HCEC 1CT (cell line): ENCODE measurements at places on chromosomes 7 and 10.

- DNase-seq, result no peak
Measured at GRCh38 chr7:149785402-149785801, 12.0 kb upstream of the ZNF467 start.

DNA sequence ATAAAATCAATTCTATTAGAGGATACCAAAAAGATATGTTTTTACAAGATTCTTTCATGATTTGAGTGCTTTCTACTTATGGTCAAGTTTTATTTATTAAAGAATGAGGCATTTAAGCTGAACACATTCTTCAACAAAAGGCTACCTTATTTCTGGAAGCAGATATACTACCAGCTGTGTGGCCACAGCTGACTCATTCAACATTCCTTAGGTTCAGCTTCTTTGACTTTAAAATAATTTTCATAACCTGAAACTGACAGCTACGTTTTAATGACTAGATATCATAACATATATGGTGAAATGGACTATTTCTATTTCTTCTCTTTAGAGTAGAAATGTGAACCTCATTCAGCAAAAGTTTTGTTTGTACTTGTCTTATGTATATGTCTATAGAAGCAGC lies 414.2 kb upstream of the SEMA3C start:
- DNase-seq, result peak; percentile 71

GRCh38 chr7:47185170-47185569 lies 396.7 kb downstream of the TNS3 start:
- no peak for DNase-seq

- no peak for DNase-seq
Measured at GRCh38 chr10:131092876-131093275, 218.6 kb downstream of the TCERG1L start.

DNA sequence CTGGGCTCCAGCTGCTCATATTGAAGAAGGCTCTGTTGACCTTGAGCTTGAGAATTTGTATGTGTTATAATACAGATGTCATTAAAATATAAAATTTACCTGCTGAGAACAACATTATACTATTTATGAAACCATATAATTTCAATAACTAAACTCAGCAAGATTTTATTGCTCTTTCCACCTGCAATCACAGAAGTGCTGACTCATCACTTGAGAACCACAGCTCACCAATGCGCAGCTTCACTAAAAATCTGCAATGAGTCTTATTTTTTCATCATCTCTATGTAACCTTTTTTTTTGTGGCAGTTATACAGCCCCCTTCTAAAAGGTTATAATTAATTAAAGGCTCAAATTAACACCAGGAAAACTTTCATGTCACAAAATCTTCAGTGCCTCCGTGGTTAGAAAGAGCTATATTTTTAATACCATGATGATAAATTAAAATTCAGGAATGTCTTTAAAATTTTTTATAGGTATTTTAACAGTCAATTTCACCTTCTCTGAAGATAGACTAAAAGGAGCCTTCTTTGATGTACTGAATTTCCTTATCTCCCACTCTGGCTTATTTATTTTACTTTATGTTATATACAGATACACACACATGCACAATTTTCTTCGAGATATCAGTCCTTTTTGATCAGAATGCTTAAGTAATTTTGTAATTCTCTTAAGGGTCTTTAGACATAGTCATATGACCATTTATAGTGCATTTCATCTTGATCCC lies 102.7 kb downstream of the EVX1 start:
- DNase-seq, result no peak

DNA sequence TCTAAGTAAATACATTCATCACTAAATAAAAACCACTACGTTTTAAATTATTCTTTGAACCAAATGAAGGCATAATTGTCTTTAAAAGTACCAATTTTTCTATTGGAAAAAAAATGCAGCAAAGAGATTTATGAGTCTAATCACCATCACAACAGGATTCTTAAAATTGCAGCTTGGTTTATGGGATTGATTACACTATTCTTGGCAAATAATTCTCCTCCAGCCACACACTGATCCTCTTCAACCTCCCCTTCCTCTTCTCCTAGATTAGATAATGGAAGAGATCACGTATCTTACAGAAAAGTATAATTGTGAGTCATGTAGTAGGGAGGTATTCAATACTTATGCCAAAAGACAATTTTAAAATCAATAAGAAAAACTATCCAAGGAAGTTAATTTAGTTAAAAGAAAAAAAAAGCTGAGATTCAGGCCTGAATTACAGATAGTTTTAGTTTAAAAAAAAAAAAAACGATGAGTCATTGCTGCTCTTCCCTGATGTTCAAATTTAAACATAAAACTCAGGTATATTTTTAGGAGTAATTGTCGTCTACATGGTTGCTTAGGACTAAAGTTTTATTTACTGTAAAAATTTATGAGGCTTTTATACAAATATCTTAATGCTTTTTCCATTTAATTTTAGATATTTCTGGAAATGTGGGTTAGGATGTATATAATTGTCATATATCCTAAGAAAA lies 133.7 kb upstream of the CDK1 start:
- no peak for DNase-seq

DNA sequence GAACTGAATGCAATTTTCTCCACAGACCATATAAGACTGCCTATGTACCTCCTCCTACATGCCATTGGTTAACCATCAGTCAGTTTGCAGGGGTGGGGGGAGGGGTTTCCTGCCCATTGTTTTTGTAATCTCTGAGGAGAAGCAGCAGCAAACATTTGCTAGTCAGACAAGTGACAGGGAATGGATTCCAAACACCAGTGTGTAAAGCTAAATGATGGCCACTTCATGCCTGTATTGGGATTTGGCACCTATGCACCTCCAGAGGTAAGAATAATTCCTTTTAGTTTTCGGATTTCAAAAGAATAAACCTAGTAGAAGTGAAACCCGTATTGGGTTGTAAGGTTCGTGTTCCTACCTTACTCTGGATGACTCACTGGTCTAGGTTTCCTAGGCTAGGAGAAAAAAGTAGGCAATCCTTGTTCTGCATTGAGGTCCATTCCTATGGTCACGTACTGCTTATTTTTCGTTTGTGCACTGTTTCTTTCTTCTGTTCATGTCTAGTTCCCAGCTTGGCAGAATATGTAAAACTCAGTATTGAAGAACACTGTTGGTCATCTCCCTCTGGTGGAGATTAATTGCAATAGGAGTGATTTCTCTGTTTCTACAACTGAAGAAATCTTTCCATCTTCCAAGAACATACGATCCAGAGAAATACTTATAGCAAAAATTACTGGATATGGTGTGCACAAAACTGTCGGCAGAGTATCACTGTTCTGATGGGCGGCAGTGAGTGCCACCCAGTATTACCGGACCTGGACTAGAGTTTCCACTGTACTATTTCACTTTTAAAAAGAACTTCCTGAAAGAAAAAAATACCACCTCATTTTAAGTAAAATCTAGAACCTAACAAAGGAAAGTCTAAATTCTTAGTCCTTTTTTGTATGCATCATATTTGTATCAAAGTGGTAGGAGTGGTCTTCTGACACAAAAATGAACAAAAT lies at the start of gene AKR1C3:
Gene AKR1C3 (plus strand): TSS at position 150 of the 941 bp plus-strand sequence. CDS start 31 bp downstream, at position 181.
- DNase-seq, result peak; percentile 76
